Endothelial cell of umbilical vein (primary cell): ENCODE measurements at places on chromosomes 4 and X. TPM values are rescaled to one million over a fixed set of nuclear protein-coding genes. Genes with fewer than 3 reads are reported as not detected.

The COL4A6 gene
- total RNA-seq: 0.49 and 0.92 TPM in 2 replicates

The CCKAR gene
- total RNA-seq: not detected in 2 replicates

The PRSS12 gene
- 0.23 and 0.55 TPM in 2 replicates for total RNA-seq

The MAPK10 gene
- total RNA-seq: 0.37 TPM in 1 of 2 replicates, not detected in the other

The PFKFB1 gene
- 0.16 and 0.20 TPM in 2 replicates for total RNA-seq

The PCDH10 gene
- 56.5 and 91.7 TPM in 2 replicates for total RNA-seq
